ENCODE measurements at places on chromosomes 3 and 15.

DNA sequence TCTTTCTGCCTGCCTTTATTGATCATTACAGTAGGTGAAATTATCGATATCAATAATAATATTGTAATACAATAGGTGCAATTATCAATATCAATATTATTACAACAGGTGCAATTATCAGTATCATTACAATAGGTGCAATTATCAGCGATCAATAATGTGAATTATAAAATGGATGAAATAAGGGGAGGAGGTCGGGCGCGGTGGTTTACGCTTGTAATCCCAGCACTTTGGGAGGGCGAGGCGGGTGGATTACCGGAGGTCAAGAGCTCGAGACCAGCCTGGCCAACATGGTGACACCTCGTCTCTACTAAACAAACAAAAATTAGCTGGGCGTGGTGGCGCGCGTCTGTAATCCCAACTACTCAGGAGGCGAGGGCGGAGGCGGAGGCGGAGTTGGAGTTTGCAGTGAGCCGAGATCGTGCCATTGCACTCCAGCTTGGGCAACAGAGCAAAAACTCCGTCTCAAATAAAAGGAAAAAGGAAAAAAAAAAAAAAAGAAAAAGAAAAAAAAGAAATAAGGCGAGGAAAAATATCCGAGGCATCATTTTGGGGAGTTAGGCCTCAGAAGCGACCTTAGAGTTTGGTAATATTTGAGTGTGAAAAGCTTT is 611 bp upstream of the BNIP2 start:
- no peak for DNase-seq

DNA sequence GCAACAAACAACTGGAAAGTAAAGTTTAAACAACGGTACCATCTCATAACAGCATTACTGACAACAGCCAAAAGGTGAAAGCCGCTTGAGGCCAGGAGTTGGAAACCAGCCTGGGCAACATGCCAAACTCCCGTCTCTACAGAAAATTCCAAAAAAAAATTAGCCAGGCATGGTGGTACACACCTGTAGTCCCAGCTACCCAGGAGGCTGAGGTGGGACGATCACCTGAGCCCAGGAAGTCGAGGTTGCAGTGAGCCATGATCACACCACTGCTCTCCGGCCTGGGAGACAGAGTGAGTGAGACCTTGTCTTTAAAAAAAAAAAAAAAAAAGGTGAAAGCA is 4.4 kb downstream of the TNK2 start:
- DNase-seq = no peak

GRCh38 chr15:45397116-45397665 is 18.8 kb upstream of the GATM start:
- DNase-seq = no peak

GRCh38 chr15:96213045-96213444 is 117.5 kb upstream of the NR2F2 start:
- DNase-seq = no peak

GRCh38 chr15:52657338-52657737 is 21.9 kb downstream of the ATOSA start:
- DNase-seq = no peak

- peak; percentile 28 for DNase-seq
These were observed 19.1 kb upstream of the FSIP1 start for GRCh38 chr15:39801641-39802309.

- no peak for DNase-seq
These were observed 9.3 kb downstream of the RFTN1 start for GRCh38 chr3:16504242-16504641.

DNA sequence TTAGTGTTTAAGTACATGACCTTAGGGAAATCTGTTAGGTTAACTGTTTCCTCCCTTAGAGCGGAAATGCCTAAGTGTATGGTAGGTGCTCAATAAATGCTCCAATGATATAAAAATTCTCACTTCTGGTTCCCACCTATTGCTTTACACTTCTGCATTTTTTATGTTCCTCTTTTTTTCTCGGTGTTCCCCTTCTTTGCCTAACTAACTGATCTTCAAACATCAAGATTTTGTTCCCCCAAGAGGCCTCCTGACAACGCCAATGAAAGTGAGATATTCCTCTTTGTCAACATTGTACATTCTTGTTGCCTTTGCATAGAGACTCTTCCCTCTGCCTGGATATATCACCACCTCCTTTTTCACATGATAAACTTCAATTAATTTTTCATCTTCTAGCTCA is 17.4 kb downstream of the SLC35A5 start:
- no peak for DNase-seq

- no peak for DNase-seq
These were observed 58.0 kb upstream of the ZNF148 start for GRCh38 chr3:125433091-125433534.

DNA sequence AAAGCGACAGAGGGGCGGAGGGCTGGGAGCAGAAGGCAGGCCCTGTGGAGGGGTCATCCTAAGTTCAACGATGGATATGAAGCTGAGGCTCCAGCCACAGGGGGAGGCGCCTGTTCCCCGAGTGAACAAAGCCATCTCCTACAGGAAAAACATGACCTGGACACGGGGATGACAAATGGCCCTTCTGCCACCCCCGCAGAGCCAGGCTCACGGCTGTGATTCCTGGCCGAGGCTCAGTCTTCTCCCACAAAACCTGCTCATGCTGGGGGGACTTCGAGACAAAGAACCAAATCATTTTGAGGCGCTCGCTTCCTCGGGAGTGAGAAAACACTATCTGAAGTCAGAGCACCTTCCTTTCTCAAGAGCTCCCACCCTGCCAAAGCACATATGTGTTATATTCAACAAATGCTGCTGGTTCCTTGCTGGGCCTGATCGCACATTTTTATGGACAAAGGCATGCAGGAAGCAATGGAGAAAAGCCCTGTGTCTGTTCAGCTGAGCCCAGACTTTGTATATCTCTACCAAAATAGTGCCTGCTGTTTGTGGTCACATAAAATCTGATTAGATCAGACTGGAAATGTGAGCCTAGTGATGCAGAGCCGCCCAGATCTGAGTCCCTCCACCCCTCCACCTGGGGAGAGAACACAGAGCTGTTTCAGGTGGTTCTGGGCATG is 5.6 kb downstream of the RBP1 start:
- DNase-seq = no peak
